Activated CD8-positive, alpha-beta memory T cell treated with anti-CD3 and anti-CD28 coated beads for 1 hour (primary cell): ENCODE measurements at places on chromosomes 4 and X.

GRCh38 chr4:113997206-113997605, 17.8 kb upstream of the ARSJ start:
- no peak for DNase-seq

- peak; percentile 1 for DNase-seq
Measured at GRCh38 chr4:101527188-101527587, 179.9 kb upstream of the PPP3CA start.

DNA sequence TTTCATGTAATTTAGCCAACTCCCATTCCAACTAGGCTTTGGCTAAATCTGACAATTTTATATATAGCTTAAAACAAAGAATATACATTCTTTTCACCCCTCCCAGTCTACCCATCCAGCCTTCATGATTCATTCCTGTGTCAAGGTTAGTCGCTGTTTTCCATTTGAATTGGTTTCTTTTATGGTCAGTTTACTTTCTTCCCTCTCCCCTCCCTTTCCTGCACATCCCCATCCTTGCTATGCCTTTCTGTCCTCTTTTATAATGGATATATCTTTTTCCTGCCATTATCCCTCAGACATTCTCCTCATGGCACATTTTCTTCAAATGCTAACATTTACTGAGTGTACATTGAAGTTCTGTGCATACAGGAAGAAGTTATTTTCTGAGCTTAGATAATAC, 4.7 kb downstream of the ZXDB start:
- DNase-seq, result no peak

DNA sequence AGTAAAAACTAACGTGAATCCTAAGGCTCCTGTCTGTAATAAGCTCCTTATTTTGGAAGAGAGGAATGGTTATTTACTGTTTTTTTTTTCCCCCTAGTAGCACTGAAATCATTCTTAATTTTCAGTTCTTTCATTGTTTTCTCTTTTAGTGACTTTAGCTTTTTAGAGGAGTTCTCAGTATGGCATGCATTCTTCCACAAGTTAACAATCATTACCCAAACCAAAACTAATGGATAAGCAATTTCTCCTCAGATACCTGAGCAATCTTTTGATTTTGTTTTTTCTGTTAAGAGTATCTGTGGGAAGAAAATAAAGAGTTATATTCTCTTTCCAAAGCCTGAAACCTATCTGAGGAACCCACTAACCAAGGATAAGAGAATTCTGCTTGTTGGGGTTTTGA, 16.7 kb upstream of the PPA2 start:
- DNase-seq, result no peak

DNA sequence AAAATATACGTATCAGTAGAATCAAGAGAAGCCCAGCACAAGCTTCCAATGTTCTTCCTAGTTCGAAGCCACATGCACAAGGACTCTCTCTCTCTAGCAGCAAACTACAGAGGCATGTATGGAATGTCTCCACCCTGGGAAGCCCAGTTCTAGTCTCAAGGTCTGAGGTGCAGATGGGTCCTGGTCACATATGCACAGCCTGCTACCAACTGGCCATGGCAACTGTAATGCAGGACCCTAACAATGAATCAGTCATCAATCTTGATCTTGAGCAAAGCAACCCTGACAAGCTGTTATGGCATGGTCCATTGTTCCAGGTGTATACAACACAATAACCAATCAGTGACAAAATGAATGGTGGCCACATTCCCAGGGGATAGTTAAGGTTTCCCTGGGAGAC, 55.8 kb downstream of the MBNL3 start:
- DNase-seq, result no peak

- no peak for DNase-seq
Measured at GRCh38 chrX:40761762-40762161, 26.4 kb upstream of the MED14 start.

- DNase-seq, result no peak
Measured at GRCh38 chr4:81457921-81458520, 13.7 kb downstream of the RASGEF1B start.

DNA sequence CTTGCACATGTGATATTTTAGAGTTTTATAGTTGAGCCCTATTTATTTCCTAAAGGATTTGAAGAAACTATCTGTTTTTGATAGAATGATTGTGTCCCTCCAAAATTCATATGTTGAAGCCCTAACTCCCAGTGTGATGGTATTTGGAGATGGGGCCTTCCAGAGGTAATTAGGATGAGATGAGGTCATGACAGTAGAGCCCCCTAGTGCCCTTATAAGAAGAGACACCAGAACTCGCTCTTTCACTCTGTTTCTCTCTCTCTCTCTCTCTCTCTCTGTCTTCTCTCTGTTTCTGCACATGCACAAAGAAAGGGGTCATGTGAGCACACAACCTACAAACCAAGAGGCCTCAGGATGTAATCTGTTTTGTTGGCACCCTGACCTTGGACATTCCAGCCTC, 921.9 kb upstream of the DIAPH2 start:
- DNase-seq, result no peak

- DNase-seq, result no peak
Measured at GRCh38 chr4:91256043-91256442, 1047.7 kb upstream of the GRID2 start.

- no peak for DNase-seq
Measured at GRCh38 chr4:48566034-48566384, 76.0 kb downstream of the ZAR1 start.

DNA sequence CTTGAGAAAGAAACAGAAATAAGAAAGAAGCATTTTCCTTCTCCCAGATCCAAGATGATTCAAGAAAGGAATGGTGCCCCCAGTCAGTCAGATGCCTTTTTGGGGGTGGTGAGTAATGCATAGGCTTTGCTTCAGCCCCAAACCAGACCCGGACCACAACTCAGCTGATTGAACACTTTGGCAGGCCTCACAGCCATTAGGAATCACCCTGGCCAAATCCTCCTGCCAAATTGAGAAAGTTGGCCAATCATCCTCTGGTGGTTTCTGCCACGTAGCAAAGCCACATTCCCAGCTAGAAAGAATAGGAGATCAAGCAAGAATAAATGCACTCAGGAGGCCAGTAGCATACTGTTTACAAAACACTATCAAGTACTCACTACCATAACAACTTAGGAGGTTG, 33.7 kb downstream of the FRMD7 start:
- DNase-seq, result no peak

- DNase-seq, result no peak
Measured at GRCh38 chrX:110167952-110168451, 149.9 kb downstream of the AMMECR1 start.

- no peak for DNase-seq
Measured at GRCh38 chrX:618761-619450, 11.7 kb upstream of the SHOX start.

- peak; percentile 90 for DNase-seq
Measured at GRCh38 chr4:183659029-183659871, at the start of the genes RWDD4 and TRAPPC11. RWDD4 (minus strand) TSS chr4:183659185; CDS start chr4:183658952, 233 bp downstream. TRAPPC11 (plus strand) TSS chr4:183659293; CDS start chr4:183663868, 4,575 bp downstream.

DNA sequence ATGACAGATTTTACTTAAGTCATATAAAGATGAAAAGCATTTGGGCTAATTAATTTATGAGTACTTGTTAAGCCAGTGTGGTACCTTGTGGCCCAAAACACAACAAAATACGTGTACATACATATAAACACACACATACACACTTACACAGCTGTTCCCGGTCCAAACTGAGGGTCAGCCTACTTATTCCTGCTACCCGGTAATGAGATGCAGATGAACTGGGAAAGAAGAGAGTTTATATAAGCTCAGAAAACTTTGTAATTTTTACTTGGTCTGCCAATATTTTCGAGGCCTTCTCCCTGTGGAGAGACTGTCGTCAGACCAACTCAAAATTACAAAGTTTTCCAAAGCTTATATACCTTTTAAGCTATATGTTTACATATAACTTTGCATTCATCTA, 25.8 kb upstream of the PBDC1 start:
- DNase-seq, result no peak

DNA sequence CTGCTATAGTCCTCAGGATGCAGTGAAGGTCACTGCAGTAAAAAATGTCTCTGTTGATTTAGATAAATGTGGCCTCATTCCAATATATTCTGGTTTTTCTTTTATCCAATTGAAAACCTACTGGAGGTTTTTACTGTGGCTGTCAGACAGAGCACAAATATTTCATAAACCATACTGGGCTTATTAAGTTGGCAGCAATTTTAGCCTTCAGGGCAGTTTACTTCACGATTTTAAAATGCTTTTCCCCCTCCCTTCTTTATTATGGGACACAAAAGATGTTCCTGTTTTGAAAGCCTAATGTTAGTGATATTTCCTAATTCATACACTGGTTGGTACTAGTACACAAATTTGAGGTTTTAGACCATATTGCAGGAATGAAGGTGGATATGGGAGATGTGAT, 939.4 kb downstream of the C4orf33 start:
- no peak for DNase-seq

DNA sequence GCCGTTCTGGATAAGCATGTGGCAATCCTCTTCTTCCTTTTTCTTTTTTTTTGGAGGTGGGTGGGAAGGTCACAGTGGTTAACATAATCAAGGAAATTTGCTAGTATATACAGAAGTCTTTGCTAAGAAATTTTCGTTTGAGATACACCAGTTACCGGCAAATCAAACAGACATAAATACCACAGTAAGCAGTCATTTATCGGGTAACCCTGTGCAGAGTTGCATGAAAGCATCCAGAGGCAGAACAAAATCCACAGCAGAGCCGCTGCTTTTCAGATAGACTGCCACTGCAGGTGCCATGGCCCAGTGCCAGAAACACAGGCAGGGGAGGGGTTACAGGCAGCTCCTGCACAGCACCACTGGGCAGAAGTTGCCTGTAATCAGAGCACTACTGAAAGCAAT, 179.1 kb upstream of the MAB21L2 start:
- DNase-seq, result peak; percentile 1

DNA sequence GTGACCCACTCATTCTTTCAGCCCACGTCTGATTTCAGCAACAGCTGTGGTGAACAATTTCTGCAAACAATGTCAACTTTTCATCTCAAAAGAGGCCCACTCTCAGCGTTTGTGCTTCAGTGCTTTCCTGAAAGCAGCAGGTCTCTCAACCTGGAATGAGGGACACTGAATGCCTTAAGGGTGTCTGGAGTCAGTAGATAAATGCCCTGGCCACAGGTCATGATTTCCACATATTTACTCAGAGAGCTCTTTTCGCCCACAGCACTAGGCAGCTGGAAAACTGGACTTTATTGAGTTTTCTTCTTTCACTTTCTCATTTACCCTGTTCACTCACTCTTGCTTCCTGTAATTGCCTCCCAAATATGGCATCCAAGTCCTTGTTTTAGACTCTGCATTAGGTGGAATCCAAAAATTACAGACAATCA, 52.8 kb downstream of the NPFFR2 start:
- no peak for DNase-seq

GRCh38 chr4:135605076-135605475, 1403.5 kb upstream of the PABPC4L start:
- DNase-seq, result no peak

- no peak for DNase-seq
Measured at GRCh38 chr4:139767168-139767567, 101.5 kb downstream of the MGST2 start.

GRCh38 chr4:159045321-159045720, 57.6 kb upstream of the RAPGEF2 start:
- DNase-seq, result no peak

GRCh38 chr4:123554801-123555232, 158.2 kb downstream of the SPRY1 start:
- no peak for DNase-seq

DNA sequence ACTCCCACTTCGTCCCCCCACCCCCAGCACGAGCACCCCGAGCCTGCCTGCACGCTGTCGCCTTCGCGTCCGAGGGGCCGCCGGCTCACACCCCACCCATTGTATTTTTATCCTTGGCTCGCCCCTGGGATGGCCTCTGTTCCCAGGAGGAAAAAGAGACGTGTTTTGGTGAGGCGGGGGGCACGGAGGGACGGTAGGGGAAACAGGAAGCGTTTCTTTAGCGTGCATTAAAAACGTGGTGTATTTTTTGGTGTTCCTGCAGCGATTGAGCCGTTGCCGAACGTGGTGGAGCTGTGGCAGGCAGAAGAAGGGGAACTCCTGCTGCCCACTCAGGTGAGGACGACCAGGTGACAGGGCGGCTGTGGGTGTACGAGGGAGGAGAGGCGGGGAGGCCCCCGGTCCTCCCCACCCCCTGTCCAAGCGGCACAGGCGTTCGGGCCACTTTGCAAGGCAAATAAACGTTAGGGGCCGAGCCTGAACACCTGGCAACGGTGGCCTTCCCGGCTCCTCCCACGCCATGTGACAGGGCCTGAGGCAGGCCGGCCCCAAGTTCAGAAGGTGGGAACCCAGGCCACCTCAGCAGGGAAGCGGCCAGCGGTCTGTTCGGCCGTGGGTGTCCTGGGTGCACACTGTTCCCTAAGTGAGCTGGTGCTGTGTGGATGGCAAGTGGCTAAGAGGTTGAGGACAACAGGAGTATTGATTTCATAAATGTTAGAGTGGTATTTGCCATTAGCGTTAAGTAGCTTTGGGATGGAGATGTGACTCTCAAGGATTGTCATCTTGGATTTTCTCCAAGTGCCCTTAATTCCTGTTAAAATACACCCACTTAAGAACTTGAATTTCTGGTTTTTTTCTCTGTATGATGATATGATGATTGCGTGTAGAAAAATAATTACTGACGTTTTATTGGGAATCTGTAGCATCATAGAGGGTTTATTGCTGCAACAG, 1.1 kb downstream of the TMEM131L start:
- peak; percentile 22 for DNase-seq

DNA sequence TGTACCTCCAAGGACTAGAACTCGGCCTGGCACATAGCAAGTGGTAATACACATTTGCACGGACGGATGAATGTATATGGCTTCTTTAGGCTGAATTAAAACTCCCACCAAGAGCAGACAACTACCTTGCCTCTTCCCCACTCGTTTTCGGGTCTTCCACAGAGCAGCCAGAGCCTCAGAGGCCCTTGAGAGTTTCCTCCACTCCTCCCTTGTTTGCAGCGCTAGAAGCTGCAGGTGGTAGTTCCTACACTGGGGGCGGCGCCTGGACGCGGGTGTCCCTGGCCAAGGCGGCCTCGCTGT, 10.2 kb upstream of the INTU start:
- no peak for DNase-seq

DNA sequence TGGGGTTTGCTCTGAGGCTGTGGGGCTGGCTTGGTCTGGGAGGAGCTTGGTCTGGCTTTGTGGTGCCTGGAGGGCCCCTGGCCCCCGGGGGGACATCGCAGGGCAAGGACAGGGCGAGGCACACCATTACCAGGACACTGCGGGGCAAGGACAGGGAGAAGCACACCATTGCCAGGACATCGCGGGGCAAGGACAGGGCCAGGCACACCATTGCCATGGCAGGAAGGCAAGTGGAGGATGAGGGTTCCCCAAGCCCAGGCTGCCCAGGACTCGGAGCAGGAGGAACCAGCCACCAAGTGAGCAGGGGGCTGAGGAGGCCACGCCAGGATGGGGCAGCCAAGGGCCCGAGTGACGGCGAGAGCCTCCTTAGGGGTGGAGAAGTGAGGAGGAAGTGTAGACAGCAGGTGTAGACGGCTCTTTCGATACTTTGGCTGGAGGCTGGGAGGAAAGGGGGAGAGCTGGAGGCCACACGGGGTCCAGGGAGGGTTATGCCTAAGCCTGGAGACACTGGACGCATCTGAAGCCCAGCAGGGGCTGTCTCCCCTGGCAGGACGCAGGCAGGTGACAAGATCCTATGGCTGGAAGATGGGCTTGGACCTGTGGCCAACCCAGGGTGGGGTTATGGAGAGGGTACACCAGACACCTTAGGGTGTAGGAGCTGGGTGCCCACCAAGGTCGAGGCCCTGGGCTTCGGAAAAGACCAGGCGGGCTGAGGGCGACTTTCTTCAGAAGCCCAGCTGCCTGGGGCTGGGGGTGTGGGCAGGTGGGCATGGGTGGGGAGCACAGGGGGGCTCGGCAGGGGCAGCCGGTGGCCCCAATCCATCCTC, 7.3 kb downstream of the NKX1-1 start:
- no peak for DNase-seq
